AML-193 (cell line): ENCODE measurements at places on chromosomes 6 and 20.

DNA sequence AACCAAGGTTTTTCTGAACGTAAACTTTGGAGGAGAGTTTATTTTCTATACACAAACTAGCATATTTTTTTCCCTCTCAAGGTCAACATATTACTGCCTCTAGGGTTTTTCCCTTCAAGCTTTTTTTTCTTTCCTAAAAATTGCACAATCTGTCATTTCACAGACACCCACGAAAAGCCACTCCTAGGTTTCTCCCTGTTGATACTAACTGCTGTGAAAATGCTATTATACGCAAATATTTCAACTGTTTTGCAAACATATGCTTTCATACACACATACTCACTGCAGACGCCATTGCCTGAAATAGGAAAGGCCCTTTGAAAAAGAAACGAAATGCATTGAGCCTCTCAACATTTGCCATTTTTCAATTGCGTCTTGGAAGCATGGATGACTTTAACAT, 333.0 kb downstream of the CD83 start:
- peak; percentile 17 for DNase-seq

DNA sequence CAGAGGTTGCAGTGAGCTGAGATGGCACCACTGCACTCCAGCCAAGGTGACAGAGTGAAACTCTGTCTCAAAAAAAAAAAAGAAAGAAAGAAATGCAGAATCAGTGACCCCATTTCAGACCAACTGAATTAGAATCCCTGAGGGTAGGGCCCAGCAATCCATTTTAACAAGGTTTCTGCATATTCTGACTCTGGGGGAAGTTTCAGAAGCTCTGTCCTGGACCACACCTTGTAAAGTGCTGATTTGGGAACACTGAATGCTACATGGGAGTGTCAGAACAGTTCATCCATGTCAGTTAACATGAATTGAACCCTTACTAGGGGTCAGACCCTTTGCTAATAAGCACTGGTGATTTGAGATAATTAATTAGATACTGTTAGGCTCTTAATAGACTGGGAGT, 52.0 kb downstream of the SNAP25 start:
- no peak for DNase-seq

- no peak for DNase-seq
Measured at GRCh38 chr6:153980171-153980570, 58.9 kb upstream of the OPRM1 start.

GRCh38 chr6:48213076-48213788, 102.2 kb upstream of the PTCHD4 start:
- no peak for DNase-seq

DNA sequence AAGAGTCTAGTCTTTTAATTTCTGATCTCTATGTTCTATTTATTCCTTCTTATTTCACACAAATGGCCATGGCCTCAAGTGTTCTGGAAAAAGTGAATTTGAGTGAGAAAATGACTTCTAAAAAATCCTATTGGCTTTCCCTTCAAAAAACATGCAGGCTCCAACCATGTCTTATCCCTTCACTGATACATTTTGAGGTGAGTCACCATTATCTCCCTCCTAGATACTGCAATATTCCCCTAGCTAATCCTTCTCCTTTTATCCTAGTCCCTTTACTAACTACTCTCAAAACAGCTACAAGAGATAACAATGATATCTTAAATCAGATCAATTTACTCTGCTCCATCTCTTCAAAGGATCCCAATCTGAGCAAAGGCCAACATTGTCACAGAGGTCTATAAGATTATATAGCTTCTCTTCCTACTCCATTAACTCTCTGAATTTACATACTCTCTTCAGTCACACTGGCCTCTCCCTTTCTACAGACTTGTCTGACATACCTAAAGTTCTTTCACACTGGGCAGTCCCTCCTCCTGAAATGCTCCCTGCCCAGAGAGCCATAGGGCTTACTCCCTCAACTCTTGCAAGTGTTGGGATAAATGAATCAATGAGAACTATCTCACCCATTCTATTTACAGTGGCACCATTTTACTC, 129.2 kb downstream of the TENT5A start:
- DNase-seq, result no peak

- no peak for DNase-seq
Measured at GRCh38 chr6:52176550-52176949, 9.6 kb upstream of the IL17A start.

GRCh38 chr20:4713401-4713800, 8.3 kb upstream of the PRND start:
- DNase-seq, result no peak

GRCh38 chr6:116136933-116137340, 11.0 kb upstream of the COL10A1 start:
- DNase-seq, result no peak

DNA sequence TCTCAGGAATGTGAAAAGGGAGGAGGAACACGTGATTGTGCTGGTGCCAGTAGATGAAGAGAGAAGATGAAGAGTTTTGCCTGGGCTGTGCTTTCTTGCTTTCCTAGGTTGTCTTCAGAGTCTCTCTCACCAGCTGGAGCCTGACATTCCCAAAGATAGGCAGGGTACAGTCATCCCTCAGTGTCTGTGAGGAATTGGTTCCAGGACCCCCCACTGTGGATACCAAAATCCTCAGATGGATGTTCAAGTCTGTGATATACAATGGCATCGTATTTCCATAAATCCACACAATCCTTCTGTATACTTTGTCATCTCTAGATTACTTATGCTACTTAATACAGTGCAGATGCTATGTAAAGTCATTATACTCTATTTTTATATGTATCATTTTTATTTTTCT, 113.5 kb downstream of the SAMD5 start:
- no peak for DNase-seq

DNA sequence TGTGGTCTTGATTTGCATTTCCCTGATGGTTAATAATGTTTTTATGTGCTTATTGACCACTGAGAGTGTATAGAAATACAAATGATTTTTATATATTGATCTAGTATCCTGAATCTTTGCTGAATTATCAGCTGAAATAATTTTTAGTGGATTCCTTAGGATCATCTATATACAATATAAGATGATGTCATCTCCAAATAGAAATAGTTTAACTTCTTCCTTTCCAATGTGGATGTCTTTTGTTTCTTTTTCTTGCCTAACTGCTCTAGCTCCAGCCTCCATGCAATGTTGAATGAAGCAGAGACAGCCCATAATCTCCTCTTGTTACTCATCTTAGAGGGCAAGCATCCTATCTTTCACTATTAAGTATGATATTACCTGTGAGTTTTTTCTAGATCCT, 226.4 kb downstream of the GMDS start:
- DNase-seq, result no peak

- no peak for DNase-seq
Measured at GRCh38 chr20:59848182-59848581, 85.3 kb downstream of the SYCP2 start.

GRCh38 chr6:100370265-100370664, 94.5 kb downstream of the SIM1 start:
- DNase-seq, result no peak

GRCh38 chr6:43095939-43096338, 19.8 kb downstream of the PTK7 start:
- no peak for DNase-seq

DNA sequence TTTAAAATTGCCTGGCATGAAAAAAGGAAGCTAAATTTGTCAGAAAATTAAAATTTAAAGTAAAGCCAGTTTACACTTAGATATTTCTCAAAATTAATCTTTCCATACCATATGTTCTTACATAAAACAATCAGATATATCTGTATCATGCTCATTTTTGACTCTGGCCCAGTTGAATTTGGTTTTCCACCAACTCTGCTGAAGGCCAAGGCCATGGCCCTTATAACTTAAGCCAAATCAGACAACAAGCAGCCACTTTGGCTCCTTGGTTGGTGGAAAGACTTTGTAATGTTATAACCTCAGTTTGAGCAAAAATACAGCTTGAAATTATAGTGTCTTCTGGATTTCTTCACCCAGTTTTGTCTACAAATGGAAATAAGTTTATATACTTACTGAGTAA, 97.3 kb downstream of the CENPW start:
- DNase-seq, result no peak

DNA sequence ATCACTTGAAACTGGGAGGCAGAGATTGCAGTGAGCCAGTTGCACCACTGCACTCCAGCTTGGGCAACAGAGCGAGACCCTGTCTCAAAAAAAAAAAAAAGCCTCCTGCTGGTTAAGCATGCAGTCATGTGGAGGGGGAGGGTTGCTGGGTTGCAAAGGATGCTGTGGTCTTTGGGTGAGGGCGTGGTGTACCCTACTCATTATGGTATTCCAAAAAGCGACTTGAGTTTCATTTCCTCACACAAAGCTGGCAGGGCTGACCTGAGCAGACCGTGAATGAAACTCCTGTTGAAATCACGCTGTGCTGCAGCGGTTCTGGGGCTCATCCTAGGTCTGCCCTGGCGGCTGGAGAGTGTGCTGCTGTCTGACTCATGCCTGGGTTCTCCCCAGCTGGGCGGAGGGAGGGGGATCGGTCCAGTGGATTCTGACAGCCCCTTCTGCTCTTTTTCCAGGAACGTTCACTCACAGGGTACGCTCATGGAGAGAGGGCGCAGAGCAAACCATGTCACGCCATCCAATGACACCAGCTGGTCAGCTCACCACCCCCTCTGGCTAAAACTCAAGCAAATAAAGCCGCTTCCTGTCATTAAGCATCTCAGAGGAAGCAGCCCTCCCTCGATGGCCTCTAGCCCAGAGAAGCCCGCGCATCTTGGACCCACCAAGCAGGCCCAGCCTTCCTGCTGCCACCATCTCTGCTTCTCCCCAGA, 166.2 kb downstream of the SCML4 start:
- DNase-seq, result peak; percentile 52

- DNase-seq, result no peak
Measured at GRCh38 chr6:37625591-37626374, 71.9 kb downstream of the MDGA1 start.

- DNase-seq, result no peak
Measured at GRCh38 chr20:32528171-32528891, 56.8 kb downstream of the NOL4L start.

DNA sequence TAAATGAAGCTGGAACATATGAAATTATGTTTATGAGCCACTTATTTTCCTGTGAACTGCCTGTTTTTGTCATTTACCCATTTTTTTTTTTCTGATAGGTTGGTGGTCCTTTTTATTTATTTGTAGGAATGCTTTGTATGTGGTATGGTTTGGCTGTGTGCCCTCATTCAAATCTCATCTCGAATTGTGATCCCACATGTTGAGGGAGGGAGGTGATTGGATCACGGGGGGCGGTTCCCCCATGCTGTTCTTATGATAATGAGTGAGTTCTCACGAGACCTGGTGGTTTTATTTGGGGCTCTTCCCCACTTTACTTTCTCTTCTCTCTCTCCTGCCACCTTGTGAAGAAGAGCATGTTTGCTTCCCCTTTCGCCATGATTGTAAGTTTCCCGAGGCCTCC, 77.3 kb downstream of the CDH26 start:
- no peak for DNase-seq

GRCh38 chr6:122202576-122203137, 196.8 kb upstream of the HSF2 start:
- no peak for DNase-seq

DNA sequence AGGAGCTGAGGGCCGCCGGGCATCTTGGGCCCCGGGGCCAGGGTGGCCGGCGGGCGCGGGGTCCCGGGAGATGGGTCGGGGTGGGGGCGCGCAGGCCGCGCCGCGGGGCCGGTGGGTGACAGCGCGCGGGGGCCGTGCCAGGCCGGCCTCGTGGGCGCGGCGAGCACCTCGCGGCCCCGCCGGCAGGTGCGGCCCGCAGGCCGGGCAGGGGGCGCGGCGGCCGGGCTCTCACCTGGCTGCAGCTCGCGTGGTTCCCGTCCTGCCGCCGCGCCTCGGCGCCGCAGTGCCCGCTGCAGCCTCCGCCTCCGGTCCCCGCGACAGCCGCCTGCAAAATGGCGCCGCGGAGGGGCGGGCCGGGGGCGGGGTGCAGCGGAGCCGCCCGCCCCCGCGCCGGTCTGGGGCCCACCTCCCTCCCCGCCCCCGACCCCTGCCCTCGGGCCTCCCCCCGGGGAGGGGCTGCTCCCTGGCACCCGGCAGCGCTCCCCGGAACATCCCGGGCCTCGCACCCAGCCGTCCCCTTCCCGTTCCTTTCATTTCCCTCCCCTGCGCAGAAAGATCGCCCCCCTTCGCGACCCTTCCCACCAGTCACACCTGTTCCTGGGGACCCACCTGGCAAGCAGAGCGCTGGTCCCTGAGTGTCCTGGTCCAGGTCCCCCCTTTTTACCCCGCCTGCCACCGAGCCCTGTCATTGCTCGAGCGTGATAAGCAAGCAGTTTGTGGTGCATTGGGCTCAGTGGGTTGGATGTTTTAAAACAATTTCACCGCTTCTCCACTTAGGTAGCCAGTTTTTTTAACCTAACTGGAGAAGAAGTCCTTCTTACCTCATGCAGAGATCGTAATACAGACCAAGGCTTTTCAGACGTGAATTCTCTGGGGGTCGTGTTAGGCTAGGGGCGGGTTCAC, at the start of gene SLC23A2:
Gene SLC23A2, minus strand, starts transcription at position 337 of the 903 bp plus-strand sequence. CDS start 68,948 bp downstream, outside the sequence.
- no peak for DNase-seq

DNA sequence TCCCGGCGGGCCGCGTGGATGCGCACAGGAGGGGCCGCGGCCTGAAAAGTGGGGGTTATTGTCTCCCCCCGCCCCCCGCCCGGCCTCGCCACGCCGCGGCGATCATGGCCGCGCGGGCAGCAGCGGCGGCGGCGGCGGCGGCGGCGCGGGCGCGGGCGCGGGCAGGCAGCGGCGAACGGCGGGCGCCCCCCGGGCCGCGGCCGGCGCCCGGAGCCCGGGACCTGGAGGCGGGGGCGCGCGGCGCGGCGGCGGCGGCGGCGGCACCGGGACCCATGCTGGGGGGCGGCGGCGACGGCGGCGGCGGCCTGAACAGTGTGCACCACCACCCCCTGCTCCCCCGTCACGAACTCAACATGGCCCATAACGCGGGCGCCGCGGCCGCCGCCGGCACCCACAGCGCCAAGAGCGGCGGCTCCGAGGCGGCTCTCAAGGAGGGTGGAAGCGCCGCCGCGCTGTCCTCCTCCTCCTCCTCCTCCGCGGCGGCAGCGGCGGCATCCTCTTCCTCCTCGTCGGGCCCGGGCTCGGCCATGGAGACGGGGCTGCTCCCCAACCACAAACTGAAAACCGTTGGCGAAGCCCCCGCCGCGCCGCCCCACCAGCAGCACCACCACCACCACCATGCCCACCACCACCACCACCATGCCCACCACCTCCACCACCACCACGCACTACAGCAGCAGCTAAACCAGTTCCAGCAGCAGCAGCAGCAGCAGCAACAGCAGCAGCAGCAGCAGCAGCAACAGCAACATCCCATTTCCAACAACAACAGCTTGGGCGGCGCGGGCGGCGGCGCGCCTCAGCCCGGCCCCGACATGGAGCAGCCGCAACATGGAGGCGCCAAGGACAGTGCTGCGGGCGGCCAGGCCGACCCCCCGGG, 637 bp downstream of the ARID1B start:
- DNase-seq, result peak; percentile 58

DNA sequence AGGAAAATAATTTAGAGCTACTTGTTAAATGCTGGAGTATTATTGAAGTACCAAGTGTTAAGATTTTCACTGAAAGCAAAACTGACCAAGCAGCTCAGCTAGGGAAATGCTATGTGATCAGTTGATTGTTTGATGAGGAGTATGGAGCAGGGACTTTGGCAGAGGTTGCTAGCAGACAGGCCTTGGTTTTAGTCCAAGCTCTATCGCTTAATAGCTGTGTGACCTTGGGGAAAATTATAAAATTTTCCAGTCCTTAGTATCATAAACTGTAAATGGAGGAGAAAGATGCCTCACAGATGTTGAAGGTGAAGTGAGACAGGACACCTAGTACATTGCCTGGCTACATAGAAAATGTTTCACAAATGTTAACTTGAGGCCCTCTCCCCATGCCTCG, 136.6 kb downstream of the MTHFD1L start:
- DNase-seq, result no peak
